ENCODE measurements at places on chromosomes 2 and 18.
A peak's percentile ranks its signal among the peaks of the same experiment; 100 is the strongest.

- DNase-seq: no peak
These were observed 941 bp downstream of the EHD3 start for GRCh38 chr2:31234683-31235503.

GRCh38 chr2:227461811-227462461, 10.0 kb upstream of the AGFG1 start:
- DNase-seq: no peak

- no peak for DNase-seq
These were observed 48.7 kb downstream of the CAVIN2 start for GRCh38 chr2:191797942-191798876.

DNA sequence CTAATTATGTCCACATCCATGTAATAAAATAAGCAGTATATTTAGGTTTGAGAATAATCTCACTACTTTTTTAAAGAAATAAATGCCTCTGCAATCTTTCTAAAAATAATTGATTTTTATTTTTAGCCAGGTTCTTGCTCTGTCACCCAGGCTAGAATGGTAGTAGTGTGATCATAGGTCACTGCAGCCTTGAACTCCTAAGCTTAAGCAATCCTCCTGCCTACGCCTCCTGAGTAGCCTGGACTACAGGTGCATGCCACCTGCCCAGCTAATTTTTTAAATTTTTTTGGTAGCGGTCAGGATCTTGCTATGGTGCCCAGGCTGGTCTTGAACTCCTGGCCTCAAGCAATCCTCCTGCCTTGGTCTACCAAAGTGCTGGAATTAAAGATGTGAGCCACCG, 133.3 kb downstream of the CAMKMT start:
- DNase-seq: no peak

- no peak for DNase-seq
These were observed 10.5 kb downstream of the CNGA3 start for GRCh38 chr2:98356729-98357128.

DNA sequence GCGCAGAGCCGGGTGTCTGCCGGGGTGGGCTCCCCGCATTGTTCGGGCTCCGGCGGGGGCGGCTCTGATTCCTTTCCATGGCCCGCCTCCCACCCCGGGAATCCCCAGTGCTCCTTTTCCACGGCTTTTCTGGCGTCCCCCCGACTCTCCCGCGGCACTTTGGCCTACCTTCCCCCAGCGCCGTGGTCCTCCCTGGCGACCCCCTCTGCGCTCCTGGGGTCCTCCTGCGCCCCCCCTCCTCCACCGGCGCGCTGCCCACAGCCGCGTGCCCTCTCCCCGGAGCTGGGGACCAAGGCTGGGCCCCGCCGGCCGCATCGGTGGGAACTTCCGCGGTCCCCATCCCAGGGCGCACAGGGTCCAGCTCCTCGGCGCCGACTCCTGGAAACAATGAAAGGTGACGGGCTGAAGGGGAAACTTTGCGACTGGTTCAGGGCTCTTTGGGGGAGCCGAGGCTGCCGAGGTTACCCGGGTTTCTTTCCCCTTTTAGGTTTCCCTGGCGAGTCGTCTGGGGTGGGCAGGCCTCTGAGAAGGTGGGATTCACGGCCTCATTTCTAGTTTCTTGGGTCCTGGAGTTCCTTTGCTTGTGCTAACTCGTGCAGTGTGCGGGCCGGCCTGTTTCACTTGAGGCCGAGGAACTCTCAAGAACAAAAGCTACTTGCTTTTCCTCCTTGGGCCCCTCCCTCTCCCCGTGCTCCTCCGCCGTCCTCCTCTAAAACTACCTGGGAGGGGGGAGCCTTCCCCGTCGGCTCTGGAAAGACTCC, 2.2 kb downstream of the TGIF1 start:
- DNase-seq: peak; percentile 18

- DNase-seq: no peak
These were observed 34.3 kb downstream of the MAL start for GRCh38 chr2:95059656-95060370.

- peak; percentile 73 for DNase-seq
These were observed 312.2 kb downstream of the LRATD1 start for GRCh38 chr2:14944562-14945346.

DNA sequence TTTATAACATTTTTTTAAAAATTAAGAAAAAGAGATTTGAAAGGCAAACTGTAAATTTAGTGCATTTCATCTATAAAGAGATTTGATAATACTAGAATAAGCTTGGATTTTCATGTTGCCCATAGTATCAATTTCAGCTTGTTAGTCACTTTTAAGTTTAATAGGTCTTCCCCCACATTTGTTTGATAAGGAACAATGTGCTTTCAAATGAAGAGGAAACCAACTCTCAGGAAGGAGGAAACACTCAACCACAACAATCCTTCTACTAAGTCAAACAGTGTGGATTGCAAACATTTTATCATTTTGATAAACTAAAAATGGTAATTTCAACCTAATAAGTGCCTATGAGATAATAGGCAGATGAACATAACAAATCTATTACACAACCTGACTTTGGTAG, 397.1 kb upstream of the CDH20 start:
- no peak for DNase-seq

DNA sequence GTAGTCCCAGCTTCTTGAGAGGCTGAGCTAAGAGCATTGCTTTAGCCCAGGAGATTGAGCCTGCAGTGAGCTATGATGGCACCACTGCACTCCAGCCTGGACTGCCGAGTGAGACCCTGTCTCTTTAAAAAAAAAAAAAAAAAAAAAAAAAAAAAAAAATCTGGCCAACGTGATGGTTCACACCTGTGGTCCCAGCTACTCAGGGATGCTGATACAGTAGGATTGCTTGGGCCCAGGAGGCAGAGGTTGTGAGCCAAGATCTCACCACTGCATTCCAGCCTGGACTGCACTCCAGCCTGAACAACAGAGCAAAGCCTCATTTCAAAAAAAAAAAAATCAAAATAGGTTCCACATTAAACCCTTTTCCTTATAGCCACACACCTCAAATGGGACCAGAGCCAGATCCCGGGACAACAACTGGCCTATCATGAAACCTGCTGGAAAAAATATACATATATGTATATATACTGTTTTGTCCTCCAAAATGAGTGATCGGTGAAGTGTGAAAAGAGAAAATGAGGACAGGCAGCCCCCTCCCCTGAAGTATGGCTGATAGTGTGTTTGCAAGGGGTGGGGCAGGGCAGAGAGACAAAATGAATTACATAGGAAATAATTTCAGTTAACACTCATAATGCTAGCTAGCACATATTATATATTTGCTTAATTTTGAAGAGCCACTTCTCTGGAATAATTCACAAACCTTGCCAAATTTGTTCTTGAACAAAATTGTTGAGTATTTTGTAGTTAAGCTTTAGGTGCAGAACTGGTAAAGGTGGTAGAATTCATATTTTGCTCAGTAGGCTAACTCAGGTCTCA, 22.9 kb downstream of the MAPRE2 start:
- no peak for DNase-seq

DNA sequence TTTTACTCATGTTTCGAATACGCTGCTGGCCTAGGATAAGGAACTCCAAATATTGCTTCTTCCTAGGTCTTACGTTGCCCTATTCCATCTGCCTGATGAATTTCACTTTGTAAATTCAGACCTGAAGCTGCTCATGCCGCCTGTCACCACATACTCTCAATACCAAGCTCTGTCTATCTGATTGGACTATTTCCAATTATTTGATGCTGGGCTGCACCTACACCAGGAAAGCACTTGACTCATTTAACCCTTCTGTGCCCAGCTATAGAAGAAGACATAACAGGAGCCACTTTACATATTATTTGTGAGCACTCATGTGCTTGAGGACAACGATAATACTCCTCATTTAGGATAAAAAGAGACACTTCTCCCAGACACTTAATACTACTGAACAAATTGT, 1293.9 kb upstream of the LRRTM1 start:
- no peak for DNase-seq

DNA sequence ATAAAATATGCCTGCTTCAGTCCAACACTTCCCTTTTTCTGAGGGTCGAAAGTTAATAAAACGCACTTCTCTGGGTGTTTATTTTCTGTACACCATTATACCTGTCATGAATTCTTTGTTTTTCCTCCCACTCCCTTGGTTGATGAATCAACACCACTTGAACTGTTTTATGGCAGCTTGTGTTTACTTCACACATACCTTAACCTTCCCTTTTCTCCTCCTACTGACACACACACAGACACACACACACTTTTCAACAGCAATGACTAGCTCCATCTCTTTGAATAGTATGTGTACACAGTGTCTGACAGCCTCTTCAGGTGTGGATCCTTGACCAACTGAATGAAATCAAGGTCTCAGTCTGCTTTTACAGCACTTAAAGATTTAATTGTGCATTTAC, 91.3 kb downstream of the SATB2 start:
- DNase-seq: no peak

DNA sequence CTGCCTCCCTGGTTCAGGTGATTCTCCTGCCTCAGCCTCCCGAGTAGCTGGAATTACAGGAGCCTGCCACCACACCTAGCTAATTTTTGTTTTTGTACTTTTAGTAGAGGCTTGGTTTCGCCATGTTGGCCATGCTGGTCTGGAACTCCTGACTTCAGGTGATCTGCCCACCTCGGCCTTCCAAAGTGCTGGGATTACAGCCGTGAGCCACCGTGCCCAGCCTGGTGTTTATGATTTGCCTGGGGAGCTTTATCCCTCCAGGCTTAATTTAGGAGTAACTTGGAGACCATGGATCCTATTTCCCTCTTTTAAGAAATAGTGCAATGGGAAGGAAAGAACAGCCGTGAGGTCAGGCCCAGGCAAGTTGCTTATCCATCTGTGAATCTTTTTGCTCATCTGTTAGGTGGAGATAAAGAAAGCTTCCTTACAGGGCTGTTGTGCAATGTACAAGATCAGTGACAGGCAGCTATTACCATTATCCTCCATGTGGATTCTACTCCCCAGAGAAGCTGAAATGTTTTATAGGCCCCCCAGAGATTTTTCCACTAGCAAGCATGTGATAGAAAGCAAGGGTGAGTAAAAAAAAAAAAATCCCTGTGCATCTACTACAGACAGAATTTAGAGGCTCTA, 104.9 kb upstream of the MGAT5 start:
- no peak for DNase-seq

DNA sequence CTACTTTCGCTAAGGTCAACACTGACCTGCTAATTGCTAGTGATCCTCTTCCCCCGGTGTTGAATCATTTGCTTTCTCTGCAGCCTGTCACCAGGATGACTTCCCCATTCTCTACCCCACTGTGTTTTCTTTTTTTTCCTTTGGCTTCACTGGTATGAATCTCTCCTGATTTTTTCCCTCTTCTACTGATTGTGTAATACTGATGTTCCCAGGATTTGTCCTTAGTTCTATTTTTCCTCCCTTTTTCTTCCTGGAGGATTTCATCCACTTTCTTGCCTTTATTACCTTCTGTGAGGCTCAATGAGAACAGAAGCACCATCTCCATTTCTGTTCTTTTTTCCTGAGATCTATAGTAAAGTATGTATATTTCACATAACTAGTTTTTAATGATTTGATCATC, 14.1 kb upstream of the MSH2 start:
- no peak for DNase-seq

- no peak for DNase-seq
These were observed 12.2 kb upstream of the SOCS6 start for GRCh38 chr18:70276416-70277191.

DNA sequence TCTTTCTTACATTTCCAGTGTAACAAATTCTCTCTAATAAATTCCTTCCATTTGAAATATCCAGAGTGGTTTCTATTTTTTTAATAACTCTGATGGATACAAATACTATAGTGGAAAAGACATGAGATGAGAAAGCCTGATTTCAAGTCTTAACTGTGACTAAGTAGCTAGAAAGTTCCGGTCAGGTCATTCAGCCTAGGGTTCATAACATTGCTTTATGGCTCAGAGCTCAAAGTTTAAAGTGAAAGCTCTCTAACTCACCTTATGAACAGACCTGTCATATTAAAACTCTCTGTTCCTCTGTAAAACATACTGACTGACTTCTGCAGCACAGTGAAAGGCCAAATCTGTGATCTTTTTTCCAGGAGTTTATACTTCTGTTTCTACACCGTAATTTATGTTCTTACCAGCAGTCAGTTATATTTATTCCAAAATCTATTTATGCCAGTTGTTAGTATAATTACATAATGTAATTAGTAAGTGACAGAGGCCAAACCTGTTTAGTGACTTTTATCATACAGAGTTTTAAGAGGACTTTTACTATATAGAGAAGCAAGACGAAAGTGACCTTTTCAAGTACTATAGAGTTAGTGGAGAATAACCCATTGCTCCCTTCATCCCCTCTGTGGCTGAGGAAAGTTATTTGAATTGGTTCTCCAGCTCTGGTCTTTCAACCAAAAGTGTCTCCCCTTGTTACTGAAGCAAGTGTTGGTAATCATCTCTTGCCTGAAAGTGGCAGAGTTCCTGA, 118.8 kb upstream of the PDE1A start:
- no peak for DNase-seq

DNA sequence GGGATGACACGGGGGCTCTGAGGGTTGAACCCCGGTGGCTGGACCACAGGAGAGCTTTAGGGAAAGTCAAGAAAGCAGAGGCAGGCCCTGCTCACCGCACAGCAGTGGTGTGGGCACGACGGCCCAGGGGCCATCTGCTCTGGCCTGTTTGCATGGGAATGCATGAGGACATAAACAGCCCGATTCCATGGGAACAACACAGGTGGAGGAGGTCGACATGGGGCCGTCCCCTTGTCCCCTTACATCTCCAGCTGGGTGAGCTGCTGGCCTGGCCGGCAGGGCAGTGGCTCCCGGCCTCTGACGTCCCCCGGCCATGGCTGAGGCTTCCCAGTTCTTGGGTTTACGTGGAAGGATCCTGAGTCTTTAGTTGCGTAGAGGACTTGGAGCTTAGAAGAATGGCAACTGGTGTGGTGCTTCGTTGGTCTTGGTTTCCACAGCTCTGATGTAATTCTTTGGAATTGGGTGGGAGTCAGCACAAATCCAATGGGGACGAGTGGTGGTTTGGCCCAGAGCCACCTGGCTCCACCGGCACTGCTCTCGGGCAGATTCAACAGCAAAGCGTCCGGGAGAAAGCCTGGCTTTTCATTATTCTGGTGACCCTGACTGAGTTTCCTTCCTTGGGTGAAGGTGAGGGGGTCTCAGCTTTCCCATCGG, 98.3 kb upstream of the HDAC4 start:
- no peak for DNase-seq

DNA sequence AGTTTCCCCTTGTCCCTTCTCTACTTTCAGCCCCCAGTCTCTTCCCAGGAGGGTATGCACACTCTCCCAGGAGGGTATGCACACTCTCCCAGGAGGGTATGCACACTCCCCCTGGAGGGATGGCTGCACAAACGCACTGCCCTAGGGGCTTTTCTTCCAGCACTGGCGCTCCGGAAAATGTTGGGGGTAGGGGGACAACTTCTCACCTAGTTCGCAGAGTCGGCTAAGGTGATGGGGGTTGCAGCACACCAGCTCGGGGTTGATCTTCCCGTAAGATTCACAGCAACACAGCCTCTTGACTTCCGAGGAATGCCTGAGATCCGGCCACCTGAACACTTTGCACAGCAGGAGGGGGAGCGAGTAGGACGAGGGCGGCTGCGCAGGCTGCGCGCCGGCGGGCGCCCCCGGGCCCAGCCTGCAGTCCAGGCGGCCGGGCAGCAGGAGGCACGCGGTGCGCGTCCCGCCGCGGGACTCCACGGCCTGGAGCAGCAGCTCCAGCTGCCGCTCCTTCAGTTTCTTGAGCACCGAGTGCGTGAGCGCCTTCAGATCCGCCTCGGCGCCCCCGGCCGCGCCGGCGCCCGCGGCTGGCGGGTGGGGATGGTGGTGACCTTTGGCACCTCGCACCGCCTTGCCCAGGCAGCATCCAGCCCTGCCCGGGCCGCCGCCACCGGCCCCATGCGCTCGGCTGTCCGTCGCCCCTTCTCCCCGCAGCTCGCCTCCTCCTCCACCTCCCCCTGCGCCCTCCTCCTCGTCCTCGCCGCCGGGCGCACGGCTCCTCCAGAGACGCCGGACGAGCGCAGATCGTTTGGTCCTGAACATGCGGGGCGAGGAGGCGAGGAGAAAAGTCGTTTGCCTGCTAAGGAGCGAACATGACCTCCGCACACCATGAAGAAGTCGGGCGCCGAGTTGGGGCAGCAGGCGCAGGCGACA, 894 bp downstream of the SMAD7 start:
- peak; percentile 86 for DNase-seq
